Gastrocnemius medialis (tissue), 4 donors: ENCODE measurements at places on chromosomes 16 and 17. TPM values are rescaled to one million over a fixed set of nuclear protein-coding genes. Genes with fewer than 3 reads are reported as not detected.

Gene MYH8
- total RNA-seq = 1.1 TPM

DNA sequence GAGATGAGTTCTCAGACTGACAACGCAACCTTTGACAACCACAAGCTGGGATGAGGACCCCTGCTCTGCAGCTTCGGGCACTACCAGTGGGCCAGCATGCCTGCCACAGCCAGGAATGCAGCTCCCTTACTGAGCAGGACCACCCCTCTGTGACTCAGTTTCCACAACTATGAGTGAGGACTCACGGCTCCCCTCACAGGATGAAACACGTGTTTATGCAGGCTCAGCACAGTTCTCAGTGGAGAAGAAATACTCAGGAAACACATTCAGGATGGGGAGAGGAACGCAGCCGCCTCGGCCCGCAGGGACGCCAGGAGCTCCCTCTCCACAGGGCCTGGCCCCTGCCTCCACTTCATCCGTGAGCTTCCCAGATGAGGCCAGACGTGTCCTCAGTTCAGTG, 14.1 kb downstream of the DNASE1 start:
- no peak for DNase-seq

DNA sequence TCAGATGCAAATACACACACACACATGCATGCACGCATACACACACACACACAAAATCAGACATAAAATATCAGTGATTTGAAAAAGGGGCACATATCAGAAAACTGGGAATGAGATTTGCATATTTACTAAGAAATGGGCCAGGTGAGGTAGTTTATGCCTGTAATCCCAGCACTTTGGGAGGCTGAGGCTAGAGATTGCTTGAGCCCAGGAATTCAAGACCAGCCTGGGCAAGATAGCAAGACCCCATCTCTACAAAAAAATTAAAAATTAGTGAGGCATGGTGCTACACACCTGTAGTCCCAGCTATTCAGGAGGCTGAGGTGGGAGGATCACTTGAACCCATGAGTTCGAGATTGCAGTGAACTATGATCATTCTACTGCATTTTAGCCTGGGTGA, 22.4 kb upstream of the PNPO start:
- no peak for DNase-seq

Gene KRT15
- not detected for total RNA-seq

- DNase-seq = no peak
Observed at GRCh38 chr17:59760160-59760559, 52.7 kb downstream of the VMP1 start.

Gene STX8
- total RNA-seq = 39.1 TPM

DNA sequence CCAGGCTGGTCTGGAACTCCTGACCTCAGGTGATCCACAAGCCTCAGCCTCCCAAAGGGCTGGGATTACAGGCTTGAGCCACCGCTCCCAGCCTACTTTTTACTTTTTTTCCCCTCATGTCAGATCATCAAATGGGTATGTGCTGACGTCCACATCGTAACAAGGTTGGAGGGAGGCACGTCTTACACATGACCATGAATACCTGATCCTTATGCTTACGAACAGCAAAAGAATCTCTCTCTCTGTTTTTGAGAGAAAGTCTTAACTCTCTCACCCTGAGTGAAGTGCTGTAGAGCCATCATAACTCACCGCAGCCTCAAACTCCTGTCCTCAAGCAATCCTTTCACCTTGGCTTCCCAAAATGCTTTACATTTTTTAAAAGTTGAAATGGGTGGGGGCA, 29.5 kb upstream of the TMEM92 start:
- DNase-seq = no peak

DNA sequence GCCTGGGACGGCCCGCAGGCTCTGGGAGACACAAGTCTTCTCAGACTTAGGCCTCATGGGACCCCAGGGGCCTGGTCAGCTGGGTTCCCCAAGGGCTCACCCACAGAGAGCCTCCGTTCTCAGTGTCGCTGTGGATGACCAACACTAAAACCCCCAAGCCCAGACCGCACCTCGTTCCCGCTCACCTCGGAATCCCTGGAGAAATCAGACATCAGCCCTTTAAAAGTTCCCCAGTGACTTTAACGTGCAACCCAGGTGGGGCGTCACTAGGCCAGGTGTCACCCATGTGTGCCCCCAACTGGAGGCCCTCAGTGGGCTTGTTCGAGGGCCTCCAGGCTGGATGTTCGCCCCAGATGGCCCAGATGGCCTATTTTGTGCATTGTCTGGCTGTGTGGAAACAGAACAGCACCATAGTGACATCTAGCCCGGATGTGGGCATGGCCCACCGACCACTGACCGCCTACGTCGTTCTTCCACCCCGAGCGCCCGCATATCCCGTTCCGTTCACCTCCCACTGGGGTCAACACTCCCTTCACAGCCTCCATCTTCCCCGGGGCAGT, 52.3 kb upstream of the DNAH17 start:
- DNase-seq = no peak

Gene MYO1D
- 20.1 TPM for total RNA-seq

DNA sequence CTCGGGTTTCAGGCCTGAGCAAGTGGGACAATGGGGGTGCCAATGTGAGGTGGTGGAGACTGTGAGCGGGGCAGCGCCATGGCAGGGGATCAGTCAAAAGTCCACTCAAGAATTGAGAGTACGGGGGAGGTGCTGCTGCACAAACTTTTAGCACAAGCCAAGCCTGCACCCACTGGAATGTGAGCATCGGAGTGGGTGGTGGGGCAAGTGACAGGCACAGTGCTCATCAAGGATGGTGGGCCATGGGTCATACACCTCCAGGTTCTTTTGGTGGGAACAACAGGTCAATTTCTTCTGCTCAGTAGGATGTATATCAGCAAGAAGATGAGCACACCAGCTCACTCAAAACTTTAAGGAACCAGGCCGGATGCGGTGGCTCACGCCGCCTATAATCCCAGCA, 32.4 kb upstream of the PEMT start:
- no peak for DNase-seq

DNA sequence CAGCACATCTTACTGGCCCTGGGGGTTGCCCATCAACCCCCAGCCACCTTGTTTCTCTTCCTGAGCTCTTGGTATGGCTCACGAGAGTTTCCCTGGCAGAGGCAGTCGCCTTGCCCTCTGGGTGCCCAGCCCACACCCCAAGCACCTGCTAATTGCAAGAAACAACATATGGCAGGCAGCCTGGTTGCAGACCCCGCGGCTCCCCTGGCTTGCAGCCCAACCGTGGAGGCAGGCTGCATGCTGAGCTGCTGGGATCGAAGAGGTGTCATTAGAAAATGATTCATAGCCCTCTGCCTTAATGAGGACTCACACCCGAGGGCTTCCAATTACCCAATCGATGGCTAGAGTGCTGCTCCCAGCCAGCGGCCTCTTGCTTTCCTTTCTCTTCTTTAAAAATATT, 115.7 kb downstream of the TMEM114 start:
- no peak for DNase-seq

DNA sequence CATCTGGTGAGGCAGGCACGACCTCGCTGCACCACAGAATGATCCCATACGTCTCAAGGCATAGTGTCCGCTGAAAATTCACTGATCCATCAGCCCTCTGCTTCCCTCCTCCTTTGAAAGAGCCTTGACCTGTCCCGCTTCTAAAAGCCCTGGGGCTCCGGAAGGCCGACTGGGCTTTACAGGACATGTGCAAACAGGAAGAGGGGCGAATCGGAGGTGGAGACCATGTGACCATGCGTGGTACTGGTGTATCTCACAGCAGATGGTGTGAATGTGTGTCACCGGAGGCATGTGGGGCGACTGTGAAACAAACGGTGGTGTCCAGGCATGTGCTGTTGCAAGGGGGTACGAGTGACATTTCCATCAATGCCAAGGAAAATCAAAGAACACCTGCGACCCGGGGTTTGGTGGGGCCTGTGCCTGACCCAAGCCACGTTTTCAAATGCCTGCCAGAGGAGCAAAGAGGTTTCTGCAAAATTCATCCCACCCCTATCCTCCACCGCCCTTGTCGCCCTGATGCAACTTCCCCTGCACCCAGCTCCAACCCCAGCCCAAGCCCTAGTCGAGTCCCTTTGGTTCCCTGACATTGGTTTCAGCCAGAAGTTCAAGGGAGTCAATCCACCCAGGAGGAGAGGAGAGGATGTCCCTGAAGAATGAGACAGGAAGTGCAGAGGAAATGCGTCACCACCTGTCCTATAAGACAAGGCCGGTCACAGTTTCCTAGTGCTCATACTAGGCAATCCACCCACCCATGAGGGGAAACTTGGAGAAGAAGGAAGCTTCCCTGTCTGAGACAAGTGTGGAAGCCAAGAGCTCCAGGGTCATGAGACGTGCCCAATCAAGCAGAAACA, 5.9 kb upstream of the KCNJ18 start:
- DNase-seq = no peak

DNA sequence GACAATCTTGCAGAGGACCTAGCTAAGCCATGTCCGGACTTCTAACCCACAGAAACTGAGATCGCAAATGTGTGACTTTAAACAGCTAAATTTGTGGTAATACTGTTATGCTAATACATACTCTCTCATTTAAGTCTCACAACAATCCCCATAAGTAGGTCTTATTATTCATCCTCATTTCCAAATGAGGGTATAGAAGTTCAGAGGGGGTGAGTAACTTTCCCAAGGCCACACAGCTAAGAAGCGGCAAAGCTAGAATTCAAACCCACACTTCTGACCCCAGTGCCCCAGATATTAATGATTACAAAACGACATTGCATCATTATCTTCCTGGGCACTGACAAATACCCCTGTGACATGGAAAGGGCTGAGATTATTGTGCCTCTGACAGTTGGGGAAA, 81.4 kb downstream of the CNGB1 start:
- DNase-seq = no peak

Gene TP53TG3C
- not detected for total RNA-seq

GRCh38 chr17:65936013-65936412, 255.9 kb downstream of the CEP112 start:
- DNase-seq = no peak

Gene OR1A2
- not detected for total RNA-seq

DNA sequence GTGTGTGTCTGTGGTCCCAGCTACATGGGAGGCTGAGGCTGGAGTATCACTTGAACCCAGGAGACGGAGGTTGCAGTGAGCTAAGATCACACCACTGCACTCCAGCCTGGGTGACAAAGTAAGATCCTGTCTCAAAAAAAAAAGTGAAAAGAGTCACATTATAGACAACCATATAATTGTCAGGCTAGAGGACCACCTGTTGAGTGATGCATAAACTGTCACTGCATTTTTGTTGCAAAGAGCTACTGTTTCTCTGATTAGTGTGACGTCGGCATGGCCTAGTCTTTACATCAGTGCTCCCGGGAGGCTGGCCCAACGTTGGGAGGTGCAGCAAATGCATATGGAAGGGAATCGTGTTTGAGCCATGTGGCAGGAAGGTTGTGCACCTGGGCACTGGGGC, 50.2 kb downstream of the CLEC16A start:
- no peak for DNase-seq

Gene CCDC92B
- not detected for total RNA-seq

GRCh38 chr16:12060751-12061150, 84.2 kb downstream of the SNX29 start:
- DNase-seq = no peak

DNA sequence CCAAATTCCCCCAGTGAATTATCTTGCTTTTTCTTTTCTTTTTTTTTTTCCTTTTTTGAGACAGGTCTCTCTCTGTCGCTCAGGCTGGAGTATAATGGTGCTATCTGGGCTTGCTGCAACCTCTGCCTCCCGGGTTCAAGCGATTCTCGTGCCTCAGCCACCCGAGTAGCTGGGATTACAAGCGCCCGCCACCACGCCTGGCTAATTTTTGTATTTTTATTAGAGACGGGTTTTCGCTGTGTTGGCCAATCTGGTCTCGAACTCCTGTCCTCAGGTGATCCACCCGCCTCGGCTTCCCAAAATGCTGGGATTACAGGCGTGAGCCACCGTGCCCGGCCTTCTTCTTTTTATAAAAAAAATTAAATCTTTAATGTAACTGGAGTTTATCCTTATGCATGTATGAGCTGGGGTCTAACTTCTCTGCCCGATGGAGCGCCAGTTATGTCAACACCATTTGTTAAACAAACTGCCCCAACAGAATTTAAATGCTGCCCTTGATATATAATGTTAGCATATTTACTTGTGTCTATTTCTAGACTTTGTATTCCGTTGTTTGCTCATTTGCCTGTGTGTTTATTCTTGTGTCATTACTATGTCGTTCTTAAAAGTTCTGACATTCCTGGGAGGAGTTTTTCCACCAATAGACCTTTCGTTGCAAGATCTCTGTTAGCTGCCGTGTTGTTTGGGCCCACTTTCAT, 535 bp upstream of the AURKB start:
- no peak for DNase-seq

Gene ELMO3
- total RNA-seq = 0.09 TPM

GRCh38 chr17:81941484-81942166, 4.5 kb upstream of the PYCR1 start:
- DNase-seq = peak; percentile 93

DNA sequence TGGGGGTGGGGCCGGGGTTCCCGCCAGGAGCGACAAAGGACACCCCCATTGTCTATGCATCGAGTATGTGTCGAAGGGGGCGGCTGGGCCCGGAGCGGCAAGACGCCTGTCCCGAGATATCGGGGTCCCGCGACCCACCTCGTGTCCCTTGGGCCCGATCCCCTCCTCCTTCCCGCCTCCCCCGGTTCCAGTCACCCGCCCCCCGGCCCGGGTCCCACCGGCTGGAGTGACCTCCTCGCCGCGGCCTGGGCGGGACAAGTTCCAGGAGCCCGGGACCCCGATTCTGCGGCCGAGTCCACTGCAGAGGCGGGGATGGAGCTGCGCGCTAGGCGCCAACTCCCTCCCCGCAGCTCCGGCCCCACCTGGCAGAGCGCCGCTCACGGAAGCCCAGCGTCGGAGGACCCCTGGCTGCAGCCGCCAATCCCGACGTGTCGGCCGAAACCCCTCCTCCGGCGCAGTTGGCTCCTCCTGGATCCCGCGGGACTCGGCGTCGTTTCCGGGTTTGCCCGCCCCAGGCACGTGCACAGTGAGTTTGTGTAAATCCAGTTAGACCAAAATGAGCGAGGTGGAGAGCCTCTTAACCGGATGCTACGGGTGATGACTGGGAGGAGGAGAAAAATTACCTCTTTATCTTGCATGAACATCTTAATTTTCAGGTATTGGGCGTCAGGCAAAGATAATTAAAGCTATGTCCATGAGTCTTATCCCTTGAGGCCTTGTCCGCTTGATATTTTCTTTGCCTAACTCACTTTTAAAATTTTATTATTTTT, at the start of gene NMRAL1:
TSS of gene NMRAL1 (minus strand) at position 434 of the 770 bp plus-strand sequence. CDS start 493 bp downstream, outside the sequence.
- DNase-seq = peak; percentile 75

GRCh38 chr17:38600906-38601305, 4.8 kb downstream of the SRCIN1 start:
- no peak for DNase-seq

GRCh38 chr17:77867308-77867781, 91.2 kb upstream of the TNRC6C start:
- DNase-seq = no peak

GRCh38 chr16:10123141-10123540, 59.1 kb downstream of the GRIN2A start:
- DNase-seq = no peak

DNA sequence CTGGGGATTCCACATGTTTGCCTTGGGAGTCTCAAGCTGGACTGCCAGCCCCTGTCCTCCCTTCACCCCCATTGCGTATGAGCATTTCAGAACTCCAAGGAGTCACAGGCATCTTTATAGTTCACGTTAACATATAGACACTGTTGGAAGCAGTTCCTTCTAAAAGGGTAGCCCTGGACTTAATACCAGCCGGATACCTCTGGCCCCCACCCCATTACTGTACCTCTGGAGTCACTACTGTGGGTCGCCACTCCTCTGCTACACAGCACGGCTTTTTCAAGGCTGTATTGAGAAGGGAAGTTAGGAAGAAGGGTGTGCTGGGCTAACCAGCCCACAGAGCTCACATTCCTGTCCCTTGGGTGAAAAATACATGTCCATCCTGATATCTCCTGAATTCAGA, 28.9 kb downstream of the CDRT15 start:
- DNase-seq = no peak
